ENCODE measurements at places on chromosomes 2 and 18. TPM values are rescaled to one million over a fixed set of nuclear protein-coding genes. Genes with fewer than 3 reads are reported as not detected.
A peak's percentile ranks its signal among the peaks of the same experiment; 100 is the strongest.

- no peak for ATAC-seq
Measured at GRCh38 chr2:175233135-175233719, 51.7 kb upstream of the ATP5MC3 start.

DNA sequence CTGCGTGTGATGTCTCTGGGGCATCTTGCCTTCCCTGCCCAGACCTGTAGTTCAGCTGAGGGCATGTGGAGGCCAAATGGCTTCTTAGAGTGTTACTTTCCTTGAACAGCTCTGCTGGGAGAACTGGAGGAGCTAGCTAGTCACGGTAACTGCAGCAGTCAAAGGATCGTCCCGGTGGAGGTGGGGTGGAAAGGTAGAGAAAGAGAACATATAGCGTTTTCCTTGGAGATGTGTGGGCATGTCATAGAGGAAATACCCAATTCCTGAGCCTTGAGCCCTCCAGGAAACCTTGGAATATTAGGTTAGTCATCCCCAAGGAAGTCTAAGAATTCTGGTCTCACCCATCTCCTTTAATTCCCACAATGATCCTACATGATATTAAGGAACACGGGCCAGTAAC, 33.5 kb upstream of the IL37 start:
- peak; percentile 84 for ATAC-seq

DNA sequence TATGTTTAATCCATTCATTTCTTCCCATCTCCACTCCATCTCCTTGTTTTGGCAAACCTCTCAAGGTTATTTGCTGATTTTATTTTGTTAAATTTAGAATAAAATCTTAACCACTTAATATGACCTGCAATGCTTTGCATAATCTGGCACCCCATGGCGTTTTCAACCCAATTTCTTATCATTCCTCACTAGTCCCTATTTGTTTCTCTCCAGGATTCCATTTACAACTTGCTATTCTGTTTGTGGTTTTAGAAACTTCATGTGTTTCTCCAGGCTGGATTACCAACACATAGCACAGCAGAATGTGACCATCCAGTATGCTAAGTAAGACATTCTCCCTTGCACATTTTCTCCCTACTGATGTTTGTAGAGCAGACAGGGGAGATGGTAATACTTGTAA, 749.2 kb upstream of the FSHR start:
- ATAC-seq, result no peak

- no peak for ATAC-seq
Measured at GRCh38 chr2:18961991-18962421, 372.6 kb upstream of the NT5C1B start.

KCNE4 gene
- 0.12 TPM for total RNA-seq

DNA sequence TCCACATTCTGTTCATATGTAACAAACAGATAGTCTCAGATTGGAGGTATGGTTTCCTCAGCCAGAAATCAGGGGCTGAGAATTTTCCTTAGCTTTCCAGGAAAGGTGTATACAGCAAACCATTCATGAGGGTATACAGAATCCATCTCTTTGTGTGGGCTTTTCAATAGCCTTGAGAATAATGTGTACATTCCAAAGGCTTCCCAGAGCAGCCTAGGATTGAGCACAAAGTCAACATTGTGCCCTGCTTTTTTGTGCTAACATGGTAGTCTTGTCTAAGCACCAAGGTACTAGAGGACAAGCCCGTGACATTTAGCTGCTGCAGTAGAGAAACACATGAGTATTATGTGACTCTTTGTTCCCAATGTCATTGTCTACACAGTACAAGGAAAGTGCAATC, 322.1 kb upstream of the TANK start:
- ATAC-seq, result no peak

- no peak for ATAC-seq
Measured at GRCh38 chr2:29615183-29615582, 306.2 kb downstream of the ALK start.

DNA sequence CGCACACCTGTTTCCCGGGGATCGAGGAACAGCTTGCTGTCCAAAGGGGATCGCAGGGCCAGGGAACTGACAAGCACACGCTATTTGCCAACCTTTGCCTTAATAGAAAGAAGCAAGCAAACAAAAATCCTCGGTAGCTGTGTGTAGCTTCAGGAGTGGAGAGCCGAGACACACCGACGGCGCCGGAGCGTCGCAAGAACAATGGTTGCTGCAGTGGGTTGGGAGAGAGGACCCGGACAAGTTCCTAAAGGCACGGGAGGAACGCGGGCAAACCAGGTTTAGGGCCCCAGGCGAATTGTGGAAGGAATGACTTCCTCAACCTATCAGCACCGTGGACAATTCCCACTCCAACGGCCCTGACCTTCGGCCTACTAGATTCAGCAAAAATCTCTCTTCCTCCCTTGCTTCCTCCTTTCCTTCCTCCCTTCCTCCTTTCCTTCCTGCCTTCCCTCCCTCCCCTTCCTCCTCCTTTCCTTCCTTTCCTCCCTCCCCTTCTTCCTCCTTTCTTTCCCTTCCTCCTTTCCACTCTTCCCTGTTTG, 4.9 kb upstream of the NEUROD1 start:
- ATAC-seq, result no peak

- no peak for ATAC-seq
Measured at GRCh38 chr2:148416248-148416647, 228.3 kb upstream of the EPC2 start.

DNA sequence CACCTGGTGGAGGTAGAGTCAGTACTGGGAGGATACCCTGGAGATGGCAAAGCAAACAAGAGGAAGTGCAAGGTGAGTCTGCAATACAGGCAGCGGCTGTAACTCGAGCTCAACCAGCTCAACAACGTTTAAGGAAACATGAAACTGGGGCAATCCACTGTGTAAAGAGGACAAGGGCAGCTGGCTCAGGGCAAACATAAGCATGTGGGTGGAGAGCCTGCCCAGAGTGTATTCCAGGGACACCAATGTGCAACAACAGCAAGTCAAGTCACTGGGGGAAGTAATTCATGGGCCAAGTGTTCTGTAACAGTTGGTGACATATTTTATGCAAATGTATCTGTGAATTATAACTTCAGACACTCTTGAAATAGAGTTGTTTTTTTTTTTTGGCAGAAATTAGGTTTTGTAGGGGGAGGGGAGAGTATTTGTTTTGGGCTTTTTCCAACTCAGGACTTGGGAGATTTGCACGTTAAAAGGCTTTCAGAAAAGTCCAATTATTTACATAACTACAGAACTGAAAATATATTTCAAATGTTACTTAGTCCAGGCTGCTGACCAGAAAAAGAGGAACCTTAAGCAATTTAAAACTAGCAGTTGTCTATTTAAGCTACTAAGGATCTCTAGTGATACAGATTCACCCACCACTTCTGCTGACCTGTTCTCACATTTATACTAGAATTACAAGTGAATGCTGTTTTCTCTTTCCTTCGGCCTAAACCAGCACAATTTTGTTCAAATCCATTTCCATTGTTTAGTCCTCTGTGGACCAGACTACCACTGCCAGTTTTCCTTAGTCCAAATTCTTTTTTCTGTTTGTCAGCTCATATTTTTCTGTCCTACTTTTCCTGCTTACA, 18.6 kb downstream of the NRXN1 start:
- ATAC-seq, result peak; percentile 99

MC2R gene
- total RNA-seq, result not detected

GRCh38 chr2:113105047-113105785, 22.2 kb upstream of the IL1RN start:
- ATAC-seq, result peak; percentile 71

DNA sequence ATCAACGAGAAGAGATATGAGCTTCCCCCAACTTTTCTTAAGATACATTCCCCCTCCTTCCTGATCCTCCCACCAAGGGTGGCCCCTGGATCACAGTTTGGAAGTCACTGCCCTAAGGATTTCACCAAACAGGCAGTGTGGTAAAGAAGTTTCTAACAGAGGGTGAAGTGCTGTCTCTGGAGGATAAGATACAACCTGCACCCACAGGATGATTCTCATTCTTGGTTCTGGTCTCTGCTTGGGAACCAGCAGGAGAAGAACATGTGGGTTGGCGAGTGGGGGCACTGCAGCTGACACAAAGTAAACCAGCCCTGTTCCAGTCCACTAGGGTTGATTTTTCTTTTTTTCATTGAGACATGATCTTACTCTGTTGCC, 9.3 kb downstream of the NFE2L2 start:
- no peak for ATAC-seq

LOXHD1 gene
- total RNA-seq, result 0.12 TPM

- ATAC-seq, result peak; percentile 51
Measured at GRCh38 chr2:216572582-216573578, 60.3 kb upstream of the IGFBP2 start.

SGPP2 gene
- 57.1 TPM for total RNA-seq

IL37 gene
- total RNA-seq, result not detected

DNA sequence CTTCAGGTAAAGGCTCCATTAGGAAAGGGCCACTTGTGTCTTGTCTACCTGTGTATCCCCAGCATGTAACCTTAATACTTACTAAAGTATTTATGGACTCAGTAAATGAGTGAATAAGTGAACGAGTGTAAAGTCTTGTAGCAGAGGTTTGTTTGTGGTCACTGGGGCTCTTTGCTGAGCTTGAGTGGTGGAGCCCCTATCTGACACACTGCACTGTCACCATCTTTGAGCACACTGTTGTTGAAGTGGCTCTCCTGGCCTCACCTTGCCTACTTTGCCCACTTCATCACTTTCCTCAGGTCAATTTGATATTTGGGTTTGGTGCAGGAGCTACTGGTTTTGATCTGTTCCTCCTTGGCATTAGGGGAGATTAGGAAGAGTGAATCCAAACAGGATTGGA, 39.3 kb upstream of the ZEB2 start:
- no peak for ATAC-seq

LRATD1 gene
- total RNA-seq, result 74.7 TPM

GRCh38 chr2:133674433-133675331, 106.4 kb upstream of the NCKAP5 start:
- no peak for ATAC-seq

DNA sequence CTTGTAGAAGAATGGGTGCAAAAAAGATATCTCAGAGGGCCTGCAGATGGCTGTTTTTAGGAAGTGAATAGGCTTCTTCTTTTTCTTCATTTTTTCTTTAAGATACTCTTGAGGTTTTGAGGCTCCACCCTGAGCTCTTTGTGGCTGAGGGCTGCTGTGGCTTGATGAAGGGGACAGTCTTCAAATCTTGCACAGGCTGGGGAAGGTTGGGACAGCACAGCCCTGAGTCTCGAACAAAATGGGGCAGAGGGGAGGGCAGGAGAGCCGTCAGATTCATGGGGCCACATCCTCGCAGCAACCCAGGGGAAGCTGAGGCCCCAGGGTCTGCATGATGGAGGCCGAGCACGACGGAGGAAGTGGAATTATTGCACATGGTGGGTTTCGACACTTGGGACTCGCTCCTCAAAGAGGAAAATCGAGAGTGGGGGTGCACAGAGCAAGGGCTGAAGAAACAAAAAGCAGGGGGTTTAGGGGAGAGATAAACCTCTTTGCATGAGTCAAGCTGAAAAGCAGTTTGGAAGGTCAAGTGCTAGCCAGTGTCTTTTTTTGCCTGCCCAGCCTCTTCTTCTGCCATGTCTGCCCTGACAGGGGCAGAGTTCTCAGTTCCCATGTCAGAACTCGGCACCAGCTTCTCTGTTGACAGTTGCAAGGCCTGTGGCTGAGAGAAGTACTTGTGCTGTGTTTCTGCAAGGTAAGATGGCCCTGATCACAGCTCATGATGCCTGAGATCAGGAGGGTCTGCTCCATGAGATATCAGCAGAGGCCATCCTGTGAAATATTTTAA, 19.5 kb downstream of the INPP4A start:
- no peak for ATAC-seq

SH2D6 gene
- 0.12 TPM for total RNA-seq

- no peak for ATAC-seq
Measured at GRCh38 chr2:178895872-178896271, 88.6 kb upstream of the TTN start.

- no peak for ATAC-seq
Measured at GRCh38 chr18:39341129-39341528, 1775.5 kb upstream of the CELF4 start.

DNA sequence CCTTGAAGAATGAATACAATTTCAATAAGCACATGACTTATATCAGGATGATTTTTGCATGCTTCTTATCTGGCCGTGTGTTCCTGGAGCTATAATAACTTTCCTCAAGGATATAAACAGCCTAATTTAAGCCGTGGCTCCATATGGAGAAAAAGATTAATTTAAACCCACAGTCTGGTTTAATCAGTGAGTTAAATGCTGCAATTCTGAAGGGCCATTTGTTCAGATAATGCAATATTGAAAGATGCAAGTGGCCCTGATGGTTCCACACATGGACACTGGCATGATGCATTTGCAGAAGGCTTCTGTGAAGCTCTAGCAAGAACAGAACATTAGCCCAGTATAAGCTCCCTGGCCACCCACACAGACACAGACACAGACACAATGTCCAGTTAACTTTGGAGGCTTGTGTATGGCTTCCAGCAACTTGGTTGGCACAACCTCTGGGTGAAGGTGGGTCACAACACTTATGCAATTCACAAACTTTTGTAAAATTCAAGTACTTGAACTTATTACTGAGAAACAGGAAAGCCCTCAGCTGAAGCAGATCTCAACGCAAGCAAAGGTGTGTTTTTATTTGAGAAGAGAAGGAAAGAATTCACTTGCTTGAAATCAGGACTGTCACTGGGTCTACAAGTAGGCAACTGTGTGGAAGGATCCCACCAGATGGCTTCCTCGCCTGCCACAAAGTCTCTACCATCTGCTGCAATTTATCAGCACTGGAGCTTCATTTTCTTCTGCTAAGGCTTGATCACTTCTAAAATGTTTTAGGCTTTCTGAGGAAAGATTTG, 63.3 kb downstream of the MDH1 start:
- no peak for ATAC-seq

- no peak for ATAC-seq
Measured at GRCh38 chr2:47038656-47039488, 116.2 kb downstream of the STPG4 start.

All from esophagus mucosa (tissue), 1 donor.